OCI-LY7 (cell line): ENCODE measurements at places on chromosomes 6 and 20. TPM values are rescaled to one million over a fixed set of nuclear protein-coding genes. Genes with fewer than 3 reads are reported as not detected.

Gene IL17A
- not detected in 2 replicates for total RNA-seq

- peak; percentile 68 for DNase-seq
Measured at GRCh38 chr6:26327450-26328264, 37.3 kb upstream of the BTN3A2 start.

DNA sequence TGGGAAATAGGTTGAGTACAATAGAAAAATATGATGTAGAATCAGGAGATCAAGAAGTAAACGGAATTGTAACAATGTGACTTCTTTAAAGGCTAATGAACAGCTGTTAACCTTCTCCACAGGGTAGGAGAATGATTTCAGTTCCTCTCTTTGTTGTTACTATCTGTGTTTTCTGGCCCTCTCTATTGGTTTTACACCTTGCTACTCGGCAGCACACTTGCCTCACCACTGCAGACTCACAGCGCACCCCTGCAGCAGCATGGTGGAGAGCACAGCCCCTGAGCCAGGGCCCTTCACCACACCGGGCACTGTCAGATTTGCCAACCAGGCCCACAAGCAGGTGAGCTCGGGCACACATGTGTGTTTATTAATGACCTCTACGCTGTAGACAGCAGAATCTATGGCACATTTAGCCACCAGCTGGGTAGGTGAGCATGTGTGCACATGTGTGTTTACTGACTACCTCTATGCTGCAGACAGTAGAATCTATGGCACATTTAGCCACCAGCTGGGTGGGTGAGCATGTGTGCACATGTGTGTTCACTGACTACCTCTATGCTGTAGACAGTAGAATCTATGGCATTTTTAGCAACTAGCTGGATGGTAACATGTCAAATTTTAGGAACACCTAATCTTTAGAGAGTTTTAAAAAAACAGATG is 16.8 kb downstream of the SFT2D1 start:
- peak; percentile 54 for DNase-seq

Gene IL17F
- total RNA-seq, result not detected in 2 replicates

- no peak for DNase-seq
Measured at GRCh38 chr20:35088231-35089145, 4.1 kb downstream of the TRPC4AP start.

- no peak for DNase-seq
Measured at GRCh38 chr6:133919362-133919761, 30.4 kb downstream of the TCF21 start.

DNA sequence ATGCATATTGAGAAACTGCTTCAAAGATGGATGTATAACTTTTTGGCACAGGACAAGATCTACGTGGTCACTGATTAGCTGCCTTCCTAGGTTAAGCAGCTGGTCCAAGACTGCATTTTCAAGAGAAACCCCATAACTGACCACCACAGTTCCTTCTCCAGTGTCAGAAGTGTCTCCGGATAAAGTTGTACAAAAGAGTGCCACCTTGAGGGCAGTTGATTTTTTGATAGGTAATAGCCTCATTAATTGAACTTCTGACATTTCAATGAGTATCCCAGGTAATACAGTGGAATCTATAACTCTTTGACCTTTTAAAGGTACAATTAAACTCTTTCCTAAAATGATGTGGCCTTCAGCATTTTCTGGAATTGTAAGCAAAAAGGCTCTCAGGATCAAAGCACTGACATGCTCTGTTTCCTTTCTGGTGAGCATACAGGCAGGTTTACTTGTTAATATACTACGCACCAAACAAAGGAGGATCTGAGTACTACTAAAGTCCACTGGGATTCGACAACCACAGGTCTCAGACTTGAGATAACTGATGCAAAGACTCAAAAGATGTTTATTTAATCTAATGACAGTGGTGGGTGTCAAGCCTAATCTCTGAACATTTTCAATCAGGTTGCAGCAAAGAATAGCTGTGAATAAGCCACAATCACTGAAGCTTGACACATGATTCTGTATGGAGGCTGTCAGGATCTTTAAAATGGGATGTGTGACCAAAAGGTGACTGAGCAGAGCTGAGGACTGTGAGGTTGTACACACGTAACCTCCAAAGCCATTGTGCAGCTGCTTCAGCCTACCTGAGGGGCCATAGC is 21.2 kb downstream of the MKKS start:
- no peak for DNase-seq

DNA sequence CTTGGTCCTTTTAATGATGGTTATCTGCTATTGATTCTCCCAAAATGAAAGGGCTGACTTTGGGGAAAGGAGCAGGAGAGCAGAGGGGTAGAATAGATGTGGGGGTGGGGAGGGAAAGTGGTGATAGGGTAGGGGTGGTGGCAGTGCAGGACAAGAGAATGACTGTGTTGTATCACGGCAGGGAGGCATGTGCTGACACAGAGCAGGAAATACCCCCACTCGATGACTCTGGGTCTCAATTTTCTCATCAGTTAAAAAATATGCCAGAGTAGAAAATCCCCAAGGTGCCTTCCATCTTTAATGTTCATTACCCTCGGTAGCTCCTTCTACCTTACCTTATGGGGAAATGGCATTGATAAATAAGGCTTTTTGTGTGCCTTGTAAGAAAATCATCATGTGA is 79.0 kb upstream of the ATXN1 start:
- no peak for DNase-seq

GRCh38 chr20:56875052-56875659 is 246.1 kb downstream of the TFAP2C start:
- DNase-seq, result no peak

Gene MYL9
- not detected in 2 replicates for total RNA-seq

Gene RRAGD
- total RNA-seq, result 12.9 and 17.6 TPM in 2 replicates
